NCI-H1048 (cell line): ENCODE measurements at places on chromosomes 3 and 15.

GRCh38 chr3:14811684-14812083 lies 7.1 kb upstream of the FGD5 start:
- no peak for DNase-seq

- no peak for DNase-seq
Observed at GRCh38 chr15:96093063-96093462, 237.4 kb upstream of the NR2F2 start.

DNA sequence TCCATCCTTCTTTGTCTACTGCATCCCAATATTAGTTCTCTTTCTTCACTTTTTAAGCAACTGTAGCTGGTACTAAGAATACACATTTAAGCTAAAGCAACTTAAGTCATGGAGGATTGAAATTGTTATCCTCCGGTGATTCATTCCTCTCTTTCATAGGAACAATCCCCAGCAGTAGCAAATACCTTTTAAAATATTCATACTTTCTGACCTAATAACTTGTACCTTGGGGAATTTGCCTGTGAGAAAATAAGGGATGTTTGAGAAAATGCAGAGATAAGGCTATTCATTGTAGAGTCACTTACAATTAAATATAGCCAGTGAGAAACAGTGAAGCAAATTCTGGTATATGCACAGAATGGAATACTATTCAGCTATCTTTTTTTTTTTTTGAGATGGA lies 66.0 kb downstream of the VPS13C start:
- no peak for DNase-seq

- no peak for DNase-seq
Observed at GRCh38 chr3:29463304-29463703, 182.4 kb downstream of the RBMS3 start.

- no peak for DNase-seq
Observed at GRCh38 chr3:58751882-58752567, 85.5 kb upstream of the FAM3D start.

- no peak for DNase-seq
Observed at GRCh38 chr3:177150218-177150916, 46.9 kb downstream of the TBL1XR1 start.

DNA sequence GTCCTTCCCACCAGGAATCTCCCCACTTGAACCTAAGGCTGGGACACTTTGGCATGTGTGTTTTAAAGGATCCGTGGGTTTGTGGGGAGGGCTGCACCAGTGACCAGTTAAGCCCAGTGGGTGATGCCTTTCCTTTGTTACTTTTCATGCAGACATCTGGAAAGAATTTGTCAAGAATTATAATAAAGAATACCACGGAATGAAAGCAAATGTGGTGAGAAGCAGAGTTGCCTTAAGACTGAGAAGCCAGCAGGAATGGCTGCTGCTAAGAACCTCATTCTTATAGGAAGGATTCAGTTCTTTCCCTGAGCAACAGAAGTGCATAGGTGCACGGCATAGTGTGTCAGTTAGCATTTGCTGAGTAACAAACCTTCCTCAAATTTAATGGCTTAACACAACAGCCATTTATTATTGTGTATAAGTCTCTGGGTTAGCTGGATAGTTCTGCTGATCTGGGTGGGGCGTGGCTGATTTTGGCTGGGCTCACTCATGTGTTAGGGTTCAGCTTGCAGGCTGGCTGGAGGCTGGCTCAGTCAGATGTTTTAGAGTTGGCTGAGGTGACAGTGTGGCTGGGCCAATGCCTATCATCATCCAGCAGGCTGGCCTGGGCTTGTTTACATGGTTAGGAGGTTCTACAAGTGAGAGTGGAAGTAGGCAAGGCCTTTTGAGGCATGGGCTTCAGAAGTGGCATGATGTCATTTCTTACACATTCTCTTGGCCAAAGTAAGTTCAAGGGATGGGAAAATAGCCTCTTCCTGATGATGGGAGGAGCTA lies 262.7 kb upstream of the CTDSPL start:
- DNase-seq = no peak
